ENCODE measurements at places on chromosomes 5 and 9.

DNA sequence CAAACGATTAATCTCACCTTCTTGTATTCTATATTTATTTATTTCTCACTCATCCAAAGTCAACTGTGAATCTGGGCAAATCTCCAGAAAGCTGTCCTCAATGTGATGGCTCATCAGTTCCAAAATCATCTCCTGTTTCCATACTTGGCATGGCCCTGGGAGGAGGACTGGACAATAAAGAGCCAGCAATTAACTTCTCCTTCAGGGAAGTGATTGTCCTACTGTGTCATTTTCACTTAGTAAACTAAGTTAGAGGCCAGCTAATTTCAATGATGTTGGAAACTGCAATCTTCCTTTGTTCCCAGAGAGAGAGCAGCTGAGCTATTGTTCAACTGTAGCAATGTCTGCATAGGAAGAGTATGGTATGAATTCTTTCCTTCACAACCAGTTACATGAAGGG lies 17.5 kb downstream of the CDH12 start:
- DNase-seq, result no peak

DNA sequence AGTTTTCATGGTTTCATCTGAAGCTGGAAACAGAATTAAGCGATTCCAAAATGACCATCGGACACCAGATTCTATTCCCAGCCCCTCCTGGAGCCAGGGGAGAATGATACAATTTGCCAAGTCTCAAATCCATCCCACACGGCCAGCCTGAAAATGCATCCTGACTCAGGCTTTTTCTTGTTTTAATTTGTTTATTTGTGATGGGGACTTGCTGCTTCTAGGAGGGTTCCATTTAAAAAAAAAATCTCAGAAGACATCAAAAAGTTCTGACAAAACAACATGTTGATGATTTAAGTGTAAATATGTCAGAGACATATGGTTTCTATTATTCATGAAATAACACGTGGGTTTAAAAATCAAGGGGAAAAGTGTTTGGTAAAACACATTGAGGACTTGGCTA lies 173.2 kb downstream of the GAS1 start:
- no peak for DNase-seq

- no peak for DNase-seq
Observed at GRCh38 chr5:159184858-159185381, 24.4 kb downstream of the RNF145 start.

DNA sequence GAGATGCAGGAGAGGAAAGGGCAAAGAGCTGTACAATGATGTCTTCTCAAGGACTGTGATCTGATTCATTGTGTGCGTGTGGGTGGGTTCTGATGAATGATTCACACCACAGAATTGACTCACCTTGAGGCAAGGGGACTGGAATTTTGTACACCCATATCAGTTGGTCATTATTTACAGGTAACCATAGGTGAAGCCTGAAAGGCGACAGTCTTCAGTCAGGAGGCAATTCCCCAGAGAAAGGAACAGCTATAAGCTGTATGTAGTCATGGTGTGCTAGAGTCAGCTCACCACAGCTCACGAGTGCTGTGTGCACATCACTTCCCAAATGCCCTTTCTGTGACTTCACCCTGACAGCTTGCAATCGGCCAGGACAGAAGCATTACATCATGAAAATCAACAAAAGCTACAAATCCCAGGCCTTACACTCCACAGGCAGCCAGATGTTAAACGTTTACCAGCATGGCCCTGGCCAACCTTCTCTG lies 87.6 kb upstream of the RPS23 start:
- no peak for DNase-seq

GRCh38 chr5:88419931-88420330 lies 151.3 kb upstream of the TMEM161B start:
- DNase-seq, result no peak

DNA sequence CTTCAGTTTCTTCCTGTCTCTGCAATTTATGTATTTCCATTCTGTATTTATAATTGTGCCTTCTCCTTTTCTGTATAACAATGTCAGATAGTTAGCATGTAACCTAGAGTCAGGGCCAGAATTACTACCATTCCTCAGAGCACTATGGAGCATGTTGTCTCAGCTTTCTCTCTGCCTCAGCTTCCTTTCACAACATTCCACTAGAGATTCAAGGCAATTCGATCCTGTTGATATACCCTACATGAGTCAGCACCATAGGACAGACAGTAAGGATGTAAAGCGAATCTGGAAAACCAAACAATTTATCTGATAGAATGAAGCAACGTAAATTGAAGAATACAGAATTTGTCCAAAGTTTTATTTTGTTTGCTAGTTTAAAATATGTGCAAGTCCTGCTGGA lies 728.3 kb upstream of the SEMA6A start:
- DNase-seq, result no peak

GRCh38 chr5:13976867-13977830 lies 32.7 kb upstream of the DNAH5 start:
- no peak for DNase-seq

DNA sequence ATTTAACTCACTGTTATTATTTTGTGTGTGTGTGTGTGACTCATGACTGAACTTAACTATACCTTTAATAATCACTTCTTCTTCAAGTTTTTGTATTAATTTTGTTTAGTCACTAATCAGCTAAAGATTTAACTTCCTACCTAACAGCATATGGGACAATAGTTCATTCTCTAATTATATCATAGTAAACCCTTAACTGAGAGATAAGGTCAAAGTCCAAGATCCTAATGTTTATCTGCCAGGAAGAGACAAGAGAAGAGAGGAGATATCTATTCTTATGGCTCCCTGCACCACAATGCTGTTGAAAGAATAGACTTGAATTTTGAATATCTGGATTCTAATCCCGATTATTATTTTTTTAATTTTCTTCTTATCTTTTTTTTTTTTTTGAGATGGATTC lies 28.1 kb downstream of the FREM1 start:
- DNase-seq, result no peak

DNA sequence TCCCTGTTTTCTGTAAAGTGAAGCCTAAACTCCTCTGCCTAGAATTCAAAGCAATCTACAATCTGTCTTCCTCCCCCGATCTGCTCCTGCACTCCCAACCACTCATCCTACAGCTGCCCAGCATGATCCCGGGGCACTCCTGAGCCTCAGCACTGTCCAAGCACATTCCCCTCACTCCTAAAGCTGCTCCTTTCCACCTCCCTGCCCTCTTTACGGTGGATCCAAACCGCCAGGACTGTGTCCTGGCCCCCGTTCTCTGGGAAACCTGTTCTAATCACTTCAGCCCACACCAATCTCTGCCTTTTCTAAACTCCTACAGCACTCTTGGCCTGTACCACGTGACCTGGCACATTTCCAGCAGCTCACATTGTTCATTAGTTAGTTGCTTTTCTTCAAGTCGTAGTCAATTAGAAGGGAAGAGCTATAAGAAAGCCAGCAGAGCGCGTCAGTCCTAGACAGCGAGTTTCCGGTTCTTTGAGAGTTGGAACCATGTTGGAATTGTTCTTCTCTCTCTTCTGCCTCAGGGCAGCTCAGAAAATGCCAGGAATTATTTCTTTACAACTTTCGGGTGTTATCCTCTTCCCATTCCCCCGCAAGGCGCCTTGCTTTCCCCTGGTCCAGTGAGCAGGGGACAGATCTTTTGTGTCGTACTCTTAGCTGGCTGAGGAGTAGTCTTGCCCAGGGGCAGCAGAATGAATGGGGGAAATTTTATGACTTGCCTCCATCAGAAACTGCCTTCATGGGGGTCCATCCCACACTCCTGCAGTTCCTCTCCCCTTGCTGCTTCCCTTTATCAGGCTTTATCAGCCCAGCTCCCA lies 60.7 kb downstream of the NRG2 start:
- DNase-seq, result no peak

GRCh38 chr9:125137200-125137599 lies 6.1 kb downstream of the SCAI start:
- no peak for DNase-seq

DNA sequence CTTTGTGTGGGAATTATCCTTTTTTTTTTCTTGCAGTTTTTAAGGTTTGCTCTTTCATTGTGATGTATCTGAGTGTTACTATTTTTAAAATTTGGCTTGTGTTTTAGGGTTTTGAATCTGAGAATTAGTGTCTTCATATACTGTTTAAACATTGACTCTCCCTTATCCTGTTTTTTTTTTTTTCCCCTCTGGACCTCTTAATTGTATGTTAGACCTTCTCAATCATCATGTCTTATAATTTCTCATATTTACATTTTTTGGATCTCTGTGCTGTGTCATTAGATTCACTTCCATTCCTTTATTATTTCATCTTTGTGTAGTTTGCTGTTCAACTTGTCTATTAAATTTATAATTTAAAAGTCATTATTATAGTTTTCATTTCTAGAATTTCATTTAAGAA lies 47.0 kb downstream of the SCAMP1 start:
- no peak for DNase-seq

DNA sequence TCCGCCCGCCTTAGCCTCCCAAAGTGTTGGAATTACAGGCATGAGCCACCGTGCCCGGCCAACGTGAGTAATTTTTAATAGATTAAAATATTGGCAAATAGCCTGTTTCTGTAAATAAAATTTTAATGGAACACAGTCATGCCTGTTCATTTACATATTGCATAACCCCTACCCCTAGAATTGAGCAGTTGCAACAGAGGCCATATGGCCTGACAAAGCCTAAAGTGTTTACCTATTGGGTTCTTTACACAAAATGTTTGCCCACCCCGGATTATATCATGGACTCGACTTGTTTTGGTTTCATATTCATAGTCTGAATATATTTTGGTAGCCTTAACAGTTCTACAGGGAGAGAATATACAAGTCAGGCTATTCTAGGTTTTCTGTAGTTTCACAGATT lies 5.3 kb downstream of the NSA2 start:
- no peak for DNase-seq

DNA sequence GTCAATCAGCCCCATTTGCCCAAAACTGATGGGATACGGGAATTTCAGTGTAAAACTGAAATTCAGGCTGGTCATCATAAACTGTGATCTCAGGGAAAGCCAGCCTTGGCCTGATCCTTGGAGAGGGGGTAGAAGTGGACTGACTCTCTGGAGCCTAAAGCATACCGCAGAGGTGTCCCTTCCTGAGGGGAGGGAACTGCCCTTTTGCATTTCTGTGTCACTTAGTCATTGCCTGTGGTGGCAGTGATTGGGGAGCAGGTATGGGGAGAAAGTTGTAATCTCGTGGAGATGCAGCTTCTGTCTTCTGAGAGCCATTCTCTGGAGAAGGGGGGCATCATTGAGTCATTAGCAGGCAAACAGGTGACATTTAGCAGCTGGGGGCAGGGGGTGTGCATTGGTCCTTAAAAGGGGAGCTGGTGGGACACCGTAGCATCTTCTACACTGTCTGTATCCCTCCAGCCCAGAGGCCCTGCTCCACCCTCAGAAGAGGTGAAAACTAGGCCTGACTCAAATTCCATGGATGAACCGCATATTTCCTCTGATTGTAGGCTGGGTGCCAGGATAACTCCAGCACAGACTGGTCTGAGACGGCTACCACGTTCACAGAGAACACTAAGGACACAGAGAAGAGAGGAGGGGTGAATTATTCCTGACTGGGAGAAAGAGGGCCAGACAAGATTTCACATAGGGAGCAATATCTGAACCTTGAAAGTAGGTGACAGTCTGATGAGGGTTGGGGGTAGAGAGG lies 143.3 kb downstream of the SEC61B start:
- no peak for DNase-seq

DNA sequence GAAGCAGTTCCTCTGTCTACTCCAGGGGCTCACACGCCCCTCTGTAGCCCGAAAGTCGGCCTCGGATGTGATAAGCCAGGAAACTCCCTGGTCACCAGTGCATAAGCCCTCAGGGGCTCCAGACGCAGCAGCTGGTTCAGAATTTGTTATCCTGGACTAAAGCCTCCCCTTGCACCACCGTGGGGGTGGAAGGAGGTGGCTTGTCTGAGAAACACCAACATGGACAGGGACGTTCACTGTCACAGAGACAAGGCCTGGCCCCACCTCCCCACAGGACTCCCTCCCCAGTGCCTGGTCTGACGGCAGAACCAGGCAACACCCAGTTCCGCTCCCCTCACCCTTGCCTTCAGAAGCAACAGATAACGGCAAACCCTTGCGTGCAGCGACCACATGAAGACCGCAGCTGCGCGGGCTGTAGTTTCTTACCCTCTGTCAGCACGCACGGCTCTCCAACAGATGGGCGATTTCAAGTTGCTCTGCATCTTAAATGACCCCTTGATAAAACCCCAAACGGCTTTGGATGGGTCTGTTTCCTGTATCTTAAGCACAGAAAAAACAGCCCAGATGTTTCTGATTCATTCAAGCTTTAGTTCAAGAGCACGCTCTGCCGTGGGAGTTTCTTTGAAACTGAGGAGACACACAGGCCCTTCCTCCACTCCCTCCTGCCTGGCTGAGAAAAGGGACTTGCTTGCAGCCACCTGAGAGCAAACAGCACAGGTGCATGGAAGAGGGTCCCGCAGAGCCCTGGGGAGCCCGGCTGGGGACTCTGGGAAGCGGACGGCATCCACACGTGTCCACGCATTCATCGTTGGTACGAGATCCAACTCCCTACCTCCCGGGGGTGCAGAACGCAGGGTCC lies 44.7 kb upstream of the NKD2 start:
- no peak for DNase-seq
